Left ventricle myocardium inferior (tissue), 1 donor: ENCODE measurements at places on chromosomes 6 and 20. TPM values are rescaled to one million over a fixed set of nuclear protein-coding genes. Genes with fewer than 3 reads are reported as not detected.

BPIFB1 gene
- not detected for total RNA-seq

DNA sequence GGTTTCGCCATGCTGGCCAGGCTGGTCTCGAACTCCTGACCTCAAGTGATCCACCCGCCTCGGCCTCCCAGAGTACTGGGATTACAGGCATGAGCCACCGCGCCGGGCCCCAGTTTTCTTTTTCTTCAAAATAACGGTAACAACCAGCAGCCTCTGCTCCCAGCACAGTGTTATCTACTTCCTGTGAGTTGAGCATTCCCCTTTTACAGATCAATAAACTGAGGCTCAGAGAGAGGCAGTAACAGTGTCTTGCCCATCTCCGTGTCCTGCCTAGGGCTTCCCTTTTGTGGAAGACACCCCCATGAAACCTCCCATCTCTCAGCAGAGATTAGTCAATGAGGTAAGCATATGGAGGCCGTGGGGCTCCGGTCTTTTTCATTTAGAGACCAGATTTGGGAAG, 29.6 kb downstream of the BPIFB1 start:
- no peak overlapping the region for H3K27ac ChIP-seq
- H3K36me3 ChIP-seq = no peaks in the 10 kb centered on the region
- peaks cover 42% of the 10 kb centered on the region for H3K27me3 ChIP-seq
- no peak for DNase-seq
- no peak overlapping the region for H3K4me3 ChIP-seq

DNA sequence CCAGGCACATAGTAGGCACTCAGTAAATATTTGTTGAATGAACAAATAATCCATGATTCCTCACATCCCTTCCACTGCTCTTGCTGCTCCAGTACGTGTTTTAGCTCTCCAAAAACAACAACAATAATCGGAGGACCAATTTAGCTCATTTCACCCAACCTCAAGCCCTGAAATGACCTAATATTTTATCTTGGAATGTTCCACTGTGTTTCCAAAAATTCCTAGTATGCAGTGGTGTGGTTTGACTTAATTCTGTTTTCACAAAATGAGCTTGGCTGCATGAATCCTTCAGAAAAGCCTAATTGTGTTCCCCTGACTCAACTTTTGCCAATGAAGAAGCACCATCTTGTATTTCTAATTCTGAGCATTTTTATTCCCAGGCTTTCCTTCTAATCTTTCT, 168.0 kb upstream of the PHACTR1 start:
- DNase-seq = no peak
- peaks cover 19% of the 10 kb centered on the region for H3K4me1 ChIP-seq
- peak overlapping the region; percentile 37 for H3K27ac ChIP-seq
- H3K27me3 ChIP-seq = no peaks in the 10 kb centered on the region
- H3K36me3 ChIP-seq = no peaks in the 10 kb centered on the region
- no peak overlapping the region for H3K4me3 ChIP-seq

DNA sequence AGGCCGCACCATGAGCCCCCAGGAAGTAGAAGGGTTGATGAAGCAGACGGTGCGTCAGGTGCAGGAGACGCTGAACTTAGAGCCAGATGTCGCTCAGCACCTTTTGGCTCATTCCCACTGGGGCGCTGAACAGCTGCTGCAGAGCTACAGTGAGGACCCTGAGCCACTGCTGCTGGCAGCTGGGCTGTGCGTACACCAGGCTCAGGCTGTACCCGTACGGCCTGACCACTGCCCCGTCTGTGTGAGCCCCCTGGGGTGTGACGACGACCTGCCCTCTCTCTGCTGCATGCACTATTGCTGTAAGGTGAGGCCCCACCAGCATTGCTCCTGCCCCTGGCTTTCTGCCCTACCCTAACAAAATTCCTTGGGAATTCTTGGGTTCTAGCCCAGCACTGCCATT, 13.1 kb downstream of the DNPH1 start:
- H3K36me3 ChIP-seq = peaks cover 55% of the 10 kb centered on the region
- H3K27me3 ChIP-seq = no peaks in the 10 kb centered on the region
- H3K4me3 ChIP-seq = no peak overlapping the region
- H3K27ac ChIP-seq = no peak overlapping the region
- peaks cover 7% of the 10 kb centered on the region for H3K4me1 ChIP-seq

GRCh38 chr6:149033454-149033853, 284.1 kb upstream of the TAB2 start:
- no peak for DNase-seq
- no peak overlapping the region for H3K27ac ChIP-seq
- no peak overlapping the region for H3K4me3 ChIP-seq
- H3K36me3 ChIP-seq = no peaks in the 10 kb centered on the region
- peaks cover 6% of the 10 kb centered on the region for H3K4me1 ChIP-seq
- H3K27me3 ChIP-seq = no peaks in the 10 kb centered on the region

GRCh38 chr6:131532580-131533039, 40.4 kb upstream of the ARG1 start:
- no peaks in the 10 kb centered on the region for H3K27me3 ChIP-seq
- H3K36me3 ChIP-seq = no peaks in the 10 kb centered on the region
- no peak overlapping the region for H3K27ac ChIP-seq
- H3K4me3 ChIP-seq = no peak overlapping the region
- no peaks in the 10 kb centered on the region for H3K4me1 ChIP-seq
- no peak for DNase-seq

SLC22A2 gene
- not detected for total RNA-seq

DNA sequence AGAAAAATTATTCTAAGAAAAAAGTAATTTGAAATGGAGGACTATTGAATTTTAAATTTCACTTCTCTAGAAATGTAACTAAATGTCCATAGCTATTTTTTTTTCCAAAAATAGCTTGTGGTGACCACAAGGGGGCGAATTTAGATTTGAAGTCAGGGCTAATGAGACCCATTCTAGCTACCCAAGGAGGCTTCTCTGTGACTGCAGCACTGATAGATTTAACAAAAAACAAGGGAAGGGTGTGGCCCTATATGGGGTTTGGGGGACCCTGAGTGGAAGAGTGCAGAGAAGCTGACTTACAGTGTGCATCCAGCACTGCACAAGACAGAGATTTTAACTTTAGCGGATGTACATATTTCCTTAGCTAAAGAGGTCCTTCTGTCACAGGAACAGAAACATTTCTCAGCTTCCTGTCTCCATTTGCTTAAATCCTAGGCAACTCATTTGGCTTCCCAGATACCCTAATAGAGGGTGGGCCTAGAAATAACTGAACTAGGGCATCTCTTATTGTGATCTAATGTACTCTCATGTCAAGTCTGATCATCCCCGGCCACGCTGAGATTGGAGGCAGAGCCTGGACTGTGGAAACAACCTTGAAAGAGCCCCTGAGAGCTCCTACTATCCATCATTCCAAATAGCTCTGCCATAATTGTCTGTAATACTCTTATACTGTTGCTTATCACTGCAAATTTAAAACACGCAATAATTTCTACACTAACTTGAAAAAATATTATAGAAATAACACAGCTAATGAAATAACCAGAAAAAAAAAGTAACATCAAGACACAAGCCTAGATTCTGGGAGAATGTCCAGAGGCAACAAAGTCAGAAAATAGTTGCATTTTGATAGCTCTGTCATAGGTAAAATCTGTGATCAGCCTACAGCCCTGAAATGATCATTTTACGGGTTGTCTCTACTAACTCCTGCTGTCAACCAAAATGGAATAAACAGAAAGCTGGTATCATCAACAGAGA, 93.6 kb downstream of the SNAP91 start:
- no peaks in the 10 kb centered on the region for H3K27me3 ChIP-seq
- H3K4me3 ChIP-seq = no peak overlapping the region
- no peak overlapping the region for H3K27ac ChIP-seq
- no peaks in the 10 kb centered on the region for H3K4me1 ChIP-seq
- H3K36me3 ChIP-seq = no peaks in the 10 kb centered on the region

NEDD9 gene
- total RNA-seq = 28.1 TPM

GRCh38 chr20:32871627-32872160, 13.0 kb downstream of the EFCAB8 start:
- no peak overlapping the region for H3K27ac ChIP-seq
- no peak for DNase-seq
- no peak overlapping the region for H3K4me3 ChIP-seq

- H3K36me3 ChIP-seq = no peaks in the 10 kb centered on the region
- H3K27ac ChIP-seq = no peak overlapping the region
- DNase-seq = no peak
- no peaks in the 10 kb centered on the region for H3K4me1 ChIP-seq
- H3K27me3 ChIP-seq = no peaks in the 10 kb centered on the region
Measured at GRCh38 chr6:114439411-114439810, 96.6 kb upstream of the HS3ST5 start.

- H3K27ac ChIP-seq = no peak overlapping the region
- H3K4me1 ChIP-seq = no peaks in the 10 kb centered on the region
- no peak for DNase-seq
- no peaks in the 10 kb centered on the region for H3K27me3 ChIP-seq
- no peak overlapping the region for H3K4me3 ChIP-seq
Measured at GRCh38 chr6:50264995-50265571, 215.4 kb upstream of the DEFB112 start.

GRCh38 chr6:116665464-116665863, 3.1 kb downstream of the ZUP1 start:
- H3K4me3 ChIP-seq = no peak overlapping the region
- no peaks in the 10 kb centered on the region for H3K27me3 ChIP-seq
- no peak for DNase-seq
- H3K36me3 ChIP-seq = no peaks in the 10 kb centered on the region

DNA sequence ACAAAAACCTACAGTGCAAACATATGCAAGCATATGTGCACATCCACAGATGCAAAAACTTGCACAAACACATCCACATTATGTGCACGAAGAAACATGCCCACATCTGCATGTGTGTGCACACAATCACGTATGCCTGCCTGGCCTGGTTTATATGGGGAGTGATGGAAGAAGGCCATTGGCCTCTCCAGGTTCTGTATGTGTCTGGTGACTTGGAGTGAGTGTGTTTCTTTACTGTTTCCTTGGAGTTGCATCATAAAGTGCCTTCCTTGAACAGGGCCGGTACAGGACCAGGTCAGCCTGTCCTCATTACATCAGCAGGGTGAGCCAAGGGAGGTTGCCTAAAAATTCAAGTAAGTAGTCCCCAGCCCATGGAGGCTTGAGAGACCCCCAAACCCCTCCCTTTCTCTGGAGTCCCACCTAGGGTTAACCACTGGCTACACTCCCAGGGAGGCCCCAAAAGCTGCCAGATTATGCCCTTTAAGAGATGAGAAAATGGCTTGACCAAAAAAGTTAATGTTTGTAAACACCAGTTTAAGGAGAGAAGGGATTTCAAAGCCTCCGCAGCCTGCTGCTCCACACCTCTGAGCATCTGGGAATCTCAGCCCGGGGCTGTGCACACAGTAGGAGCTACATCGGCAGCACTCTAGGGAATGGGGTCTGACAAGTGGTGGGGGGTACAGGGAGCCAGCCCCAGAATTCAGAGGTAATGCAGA, 140.8 kb downstream of the VEGFA start:
- peaks cover 22% of the 10 kb centered on the region for H3K4me1 ChIP-seq
- no peak overlapping the region for H3K27ac ChIP-seq
- no peak for DNase-seq
- no peaks in the 10 kb centered on the region for H3K36me3 ChIP-seq

SIRPA gene
- 25.5 TPM for total RNA-seq

OR2H2 gene
- total RNA-seq = not detected

GRCh38 chr6:39905640-39905975, 28.7 kb downstream of the MOCS1 start:
- no peak overlapping the region for H3K4me3 ChIP-seq
- peaks cover 54% of the 10 kb centered on the region for H3K36me3 ChIP-seq
- no peaks in the 10 kb centered on the region for H3K4me1 ChIP-seq
- DNase-seq = no peak
- H3K27ac ChIP-seq = peak overlapping the region; percentile 1
